ENCODE measurements at places on chromosomes 16 and 17.

DNA sequence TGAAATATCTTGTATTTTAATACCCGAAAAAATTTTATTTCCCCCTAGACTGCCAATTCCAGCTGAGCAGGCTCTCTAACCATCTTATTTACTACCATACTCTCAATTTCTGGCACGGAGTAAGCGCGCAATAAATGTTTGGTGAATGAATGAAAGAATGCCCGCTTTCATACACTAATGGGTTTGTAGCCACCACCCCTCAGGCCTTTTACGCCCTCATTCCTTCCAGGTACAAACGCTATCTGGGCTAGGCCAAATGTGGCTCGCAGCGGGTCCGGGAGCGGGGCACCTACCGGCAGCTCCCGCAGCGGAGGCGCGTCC lies 536 bp upstream of the PLD2 start:
- DNase-seq, result no peak

- DNase-seq, result no peak
These were observed 18.8 kb upstream of the MYOCD start for GRCh38 chr17:12646761-12647422.

DNA sequence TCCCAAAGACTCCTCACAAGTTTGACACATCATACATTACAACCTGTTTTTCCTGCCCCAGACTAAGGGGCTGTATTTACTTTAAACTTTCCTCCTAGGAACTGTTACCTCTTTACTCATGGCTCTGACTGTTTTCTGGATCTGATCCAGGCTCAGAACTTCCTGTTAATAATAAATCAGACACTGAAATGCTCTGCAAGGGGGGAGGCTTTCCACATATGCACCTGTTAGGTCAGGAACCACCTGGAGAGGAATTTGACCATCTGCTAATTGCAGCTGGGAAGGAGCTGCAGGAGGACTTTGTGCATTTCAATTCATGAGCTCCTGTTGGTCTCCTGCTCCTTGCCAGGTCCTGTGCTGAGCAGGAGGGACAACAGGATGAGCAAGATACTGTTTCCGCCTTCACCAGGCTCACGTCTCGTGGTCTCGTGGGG lies 476.9 kb upstream of the CDH5 start:
- DNase-seq, result no peak

- no peak for DNase-seq
These were observed 128.9 kb downstream of the CCT6B start for GRCh38 chr17:34832376-34832775.

DNA sequence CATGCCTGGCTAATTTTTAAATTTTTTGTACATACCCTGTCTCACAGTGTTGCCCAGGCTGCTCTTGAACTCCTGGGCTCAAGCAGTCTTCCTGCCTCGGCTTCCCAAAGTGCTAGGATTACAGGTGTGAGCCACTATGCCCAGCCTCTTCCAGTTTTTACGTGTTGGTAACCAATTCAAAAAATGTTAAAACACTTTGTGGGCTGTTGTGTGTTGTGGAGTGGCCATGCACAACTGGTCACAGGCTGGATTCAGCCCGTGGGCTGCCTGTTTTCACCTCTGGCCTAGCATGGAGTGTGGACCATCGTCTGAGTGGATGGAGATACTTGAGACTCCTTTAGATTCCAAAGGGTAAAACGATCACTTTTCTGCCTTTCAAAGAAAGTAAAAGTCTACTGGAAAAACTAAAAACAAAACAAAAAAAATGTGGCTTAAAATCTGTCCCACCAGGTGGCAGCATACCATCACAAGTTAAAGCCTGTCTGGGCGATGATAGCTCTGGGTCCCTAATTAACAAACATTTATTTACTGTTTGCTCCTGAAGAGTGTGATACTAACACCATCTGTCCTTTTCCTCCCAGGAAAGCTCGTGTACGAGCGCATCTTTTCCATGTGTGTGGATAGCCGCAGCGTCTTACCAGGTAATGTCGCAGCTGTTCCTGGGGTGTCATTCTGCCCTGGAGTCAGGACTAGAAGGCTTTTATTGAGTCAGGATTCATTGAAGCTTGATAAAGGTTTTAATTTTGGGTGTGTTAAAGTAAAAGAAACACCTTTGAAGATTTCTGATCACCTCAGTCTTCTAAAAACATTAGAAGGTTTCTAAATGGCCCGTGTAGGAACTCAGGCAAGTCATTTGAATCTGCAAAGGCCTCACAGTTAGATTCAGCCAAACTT lies 45.8 kb downstream of the VPS35L start:
- DNase-seq, result no peak

DNA sequence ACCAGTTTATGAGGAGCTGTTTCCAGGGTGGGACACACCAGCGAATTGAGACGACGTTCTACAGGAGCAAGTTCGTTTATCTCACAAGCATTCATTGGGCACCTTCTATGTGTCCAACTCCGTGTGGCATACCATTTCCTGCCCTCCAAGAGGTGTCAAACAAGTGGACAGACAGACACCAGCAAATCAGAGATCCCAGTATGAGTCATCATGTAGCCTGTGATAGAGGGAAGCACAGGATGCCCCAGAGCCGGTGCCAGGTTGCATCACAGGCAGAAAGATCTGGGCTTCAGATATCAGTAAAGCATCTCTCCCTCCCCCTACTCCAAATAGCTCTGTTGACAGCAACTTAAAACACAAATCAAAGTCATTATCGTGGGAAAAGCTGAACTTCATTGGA lies 31.8 kb upstream of the MAF start:
- DNase-seq, result no peak

DNA sequence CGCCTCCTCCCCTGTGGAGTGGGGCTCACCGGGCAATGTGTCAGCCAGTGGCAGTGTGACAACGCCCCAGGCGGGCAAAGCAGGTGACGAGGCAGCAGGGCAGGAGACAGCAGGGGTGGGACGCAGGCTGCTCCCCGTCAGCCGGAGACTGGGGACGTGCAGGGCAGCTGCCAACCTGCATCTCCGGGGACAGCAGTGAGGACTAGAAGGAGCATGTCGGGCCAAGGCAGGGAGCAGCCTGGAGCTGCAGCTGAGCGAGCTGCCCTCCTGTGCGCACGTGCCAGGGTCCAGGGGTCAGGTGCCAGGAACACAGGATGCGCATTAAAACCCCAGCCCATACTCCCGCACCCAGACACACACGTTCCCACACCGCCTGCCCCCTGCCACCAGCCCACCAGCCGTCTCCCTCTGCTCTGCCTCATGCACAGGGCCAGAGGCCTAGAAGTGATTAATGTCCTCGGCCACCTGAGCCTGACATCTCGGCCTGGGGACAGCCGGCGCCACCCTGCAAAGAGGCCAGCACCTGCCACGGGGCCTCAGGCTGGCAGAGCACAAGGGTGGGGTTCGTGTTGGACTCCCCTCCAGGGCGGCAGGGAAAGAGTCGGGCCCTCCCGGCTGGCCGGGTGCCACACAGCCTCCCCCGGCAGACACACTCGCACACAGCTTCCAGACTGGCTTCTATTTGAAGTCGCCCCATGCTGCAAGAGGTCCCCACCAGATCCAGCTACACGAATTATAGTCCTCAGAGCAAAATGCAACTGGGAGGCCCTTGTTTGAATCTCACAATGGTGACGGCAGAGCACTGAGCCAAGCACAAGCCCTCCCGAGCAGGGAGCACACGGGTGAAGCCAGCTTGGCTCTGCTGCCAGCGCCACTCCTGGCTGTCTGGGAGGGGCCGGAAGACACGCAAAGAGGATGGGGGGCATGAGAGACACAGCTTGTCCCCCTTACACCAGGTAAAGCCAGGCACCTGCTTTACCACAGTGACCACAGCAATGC lies 90.4 kb downstream of the RBFOX3 start:
- DNase-seq, result peak; percentile 65

- DNase-seq, result peak; percentile 76
These were observed 951 bp upstream of the GPRC5C start for GRCh38 chr17:74430706-74431567.

- no peak for DNase-seq
These were observed 42.1 kb downstream of the PRSS54 start for GRCh38 chr16:58252716-58253115.

GRCh38 chr17:61362852-61363600 lies 36.6 kb upstream of the TBX2 start:
- DNase-seq, result no peak

DNA sequence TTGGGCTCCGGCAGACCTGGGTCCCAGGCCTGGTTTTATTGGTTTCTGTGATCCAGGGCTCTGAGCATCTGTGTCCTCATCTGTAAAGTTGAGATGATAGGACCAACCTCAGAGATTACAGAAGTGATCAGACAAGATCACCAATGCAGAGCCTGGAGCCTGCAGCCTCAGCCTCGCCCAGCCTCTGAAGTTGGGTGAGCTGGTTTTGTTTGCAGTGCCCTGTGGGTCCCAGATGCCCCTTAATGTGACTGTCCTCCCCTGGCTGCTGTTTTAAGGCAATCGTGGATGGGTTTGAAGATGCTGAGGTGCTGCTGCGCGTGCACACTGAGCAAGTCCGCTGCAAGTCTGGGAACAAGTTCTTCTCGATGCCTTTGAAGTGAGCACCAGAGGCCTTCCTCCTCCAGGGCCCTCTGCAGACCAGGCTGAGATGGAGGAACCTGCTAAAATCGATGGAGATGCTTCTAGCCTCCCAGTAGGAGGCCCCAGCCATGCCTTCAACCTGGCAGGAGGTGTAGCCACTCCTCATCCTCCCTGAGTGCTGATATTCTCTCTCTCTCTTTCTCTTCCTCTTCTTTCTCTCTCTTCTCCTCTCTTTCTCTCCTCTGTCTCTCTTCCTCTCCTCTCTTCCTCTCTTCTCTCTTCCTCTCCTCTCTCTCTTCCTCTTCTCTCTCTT lies 5.6 kb upstream of the MMP15 start:
- peak; percentile 8 for DNase-seq

DNA sequence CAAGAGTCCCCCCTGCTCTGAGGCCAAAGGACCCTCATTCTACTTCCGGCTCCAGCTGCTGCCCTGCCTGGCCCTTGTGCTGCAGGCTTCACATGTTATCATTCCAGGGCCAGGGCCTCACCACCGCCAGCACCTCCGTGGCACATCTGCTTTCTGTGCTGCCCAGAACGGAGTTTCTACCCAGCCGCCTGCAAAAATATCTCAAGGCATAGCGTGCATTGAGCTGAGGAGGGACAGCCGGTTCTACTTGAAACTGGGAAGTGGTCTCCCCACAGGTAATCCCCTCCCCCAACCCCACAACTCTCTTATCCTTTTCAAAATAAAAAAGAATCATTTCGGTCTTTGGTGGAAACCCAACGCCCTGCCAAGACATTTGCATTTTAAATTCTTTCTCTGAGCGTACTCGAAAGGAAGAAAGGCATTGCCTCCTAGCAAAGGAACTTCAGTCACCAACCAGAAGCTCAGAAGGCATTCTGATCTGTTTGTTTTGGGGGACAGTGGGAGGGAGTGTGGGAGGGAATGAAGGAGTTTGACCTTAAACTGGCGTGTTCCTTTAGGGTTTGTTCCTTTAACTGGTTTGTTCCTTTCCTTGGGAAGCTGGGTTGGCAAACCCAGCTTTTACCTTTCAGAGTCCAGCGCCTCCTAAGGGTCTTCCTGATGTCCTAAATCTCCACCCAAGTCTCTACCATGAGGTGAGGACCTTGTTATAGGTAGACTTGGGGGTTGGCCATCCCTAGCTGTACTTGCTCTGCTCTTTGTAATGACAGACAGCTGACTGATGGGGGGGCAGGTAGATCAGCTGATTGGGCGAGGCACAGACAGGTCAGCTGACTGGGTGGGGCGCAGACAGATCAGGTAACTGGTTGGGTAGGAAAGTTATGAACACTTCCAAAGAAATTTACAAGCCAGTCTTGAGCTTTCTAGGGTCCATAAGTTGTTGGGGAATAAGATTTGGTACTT lies 33.4 kb upstream of the PIK3R6 start:
- DNase-seq, result no peak

GRCh38 chr17:56815711-56816110 lies 18.0 kb downstream of the C17orf67 start:
- DNase-seq, result no peak

GRCh38 chr17:59707971-59708430 lies 547 bp downstream of the VMP1 start:
- no peak for DNase-seq

- no peak for DNase-seq
These were observed 320 bp upstream of the KRTAP4-2 start for GRCh38 chr17:41178341-41178740.

GRCh38 chr16:60755907-60756306 lies 1280.3 kb downstream of the CDH8 start:
- no peak for DNase-seq

DNA sequence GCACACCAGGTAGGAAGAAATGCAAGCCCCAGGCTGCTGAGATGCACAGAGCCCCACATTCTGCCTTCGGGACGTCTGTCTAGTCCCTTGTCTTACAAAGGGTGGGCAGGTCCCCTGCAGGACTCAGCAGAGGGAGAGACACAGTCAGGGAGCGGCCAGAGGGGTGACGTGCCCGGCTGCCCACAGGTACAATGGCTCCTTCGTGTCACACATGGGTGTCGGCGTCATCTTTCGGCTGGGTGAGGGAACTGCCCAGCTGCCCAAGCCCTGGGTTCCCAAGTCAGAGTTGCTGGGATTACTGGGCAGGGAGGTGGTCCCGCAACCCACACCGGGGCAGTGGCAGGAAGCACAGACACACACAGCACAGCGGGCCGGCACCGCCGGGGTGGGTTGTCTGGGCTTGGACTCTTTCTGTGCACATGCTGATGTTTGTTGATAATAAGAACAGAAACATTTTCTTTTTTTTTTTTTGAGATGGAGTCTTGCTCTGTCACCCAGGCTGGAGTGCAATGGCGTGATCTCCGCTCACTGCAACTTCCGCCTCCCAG lies 80.6 kb downstream of the JPH3 start:
- DNase-seq, result no peak

GRCh38 chr17:61806081-61806828 lies 57.1 kb downstream of the BRIP1 start:
- DNase-seq, result no peak

- DNase-seq, result no peak
These were observed 7.7 kb upstream of the NPIPB2 start for GRCh38 chr16:11949527-11949926.

- DNase-seq, result no peak
These were observed 14.9 kb downstream of the FAM222B start for GRCh38 chr17:28827672-28828071.

DNA sequence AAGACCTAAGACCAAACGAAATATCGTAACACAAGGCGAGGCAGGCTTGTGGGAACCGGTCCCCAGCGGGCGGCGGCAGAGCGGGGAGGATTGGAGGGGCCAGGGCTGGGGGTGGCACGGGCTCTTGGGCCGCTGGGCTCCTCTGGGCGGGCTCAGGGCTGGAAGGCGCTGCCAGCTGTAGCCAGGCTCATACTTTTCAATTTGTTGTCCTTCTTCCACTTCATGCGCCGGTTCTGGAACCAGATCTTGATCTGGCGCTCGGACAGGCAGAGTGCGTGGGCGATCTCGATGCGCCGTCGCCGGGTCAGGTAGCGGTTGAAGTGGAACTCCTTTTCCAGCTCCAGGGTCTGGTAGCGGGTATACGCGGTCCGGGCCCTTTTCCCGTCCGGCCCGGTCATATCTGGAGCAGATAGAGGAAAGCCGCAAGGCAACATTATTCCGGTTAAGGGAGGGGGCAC lies 1.5 kb downstream of the HOXB5 start:
- DNase-seq, result no peak

GRCh38 chr17:5978496-5978895 lies 91.7 kb upstream of the WSCD1 start:
- no peak for DNase-seq

DNA sequence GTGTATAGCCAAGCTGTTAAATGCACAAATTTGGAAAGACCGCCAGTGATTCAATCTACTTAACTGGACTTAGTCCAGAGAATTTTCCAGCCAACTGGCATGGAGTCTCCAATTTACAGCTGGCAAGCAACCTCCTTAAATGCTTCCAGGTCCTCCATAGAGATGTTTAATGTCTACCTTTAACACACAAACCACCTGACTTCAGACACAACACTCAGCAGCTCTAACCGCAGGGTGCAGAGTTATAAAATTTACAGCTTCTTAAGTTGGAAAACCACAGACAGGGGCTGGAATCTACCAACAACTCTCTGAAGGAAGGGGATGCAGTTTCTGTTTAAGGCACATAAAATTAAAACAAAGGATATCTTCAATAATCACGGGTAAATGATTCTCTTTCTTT lies 106.9 kb downstream of the SYCE1L start:
- DNase-seq, result no peak

Data from glutamatergic neuron (in vitro differentiated cells).